Activated gamma-delta T cell treated with anti-CD3 and anti-CD28 coated beads, Interleukin-2, amount 50 U/mL, for 16 hours (primary cell): ENCODE measurements at places on chromosomes 4 and X.

GRCh38 chr4:72208421-72209075, 176.7 kb downstream of the NPFFR2 start:
- DNase-seq = no peak

- DNase-seq = no peak
Observed at GRCh38 chrX:153544727-153545126, 27.3 kb downstream of the ATP2B3 start.

- DNase-seq = no peak
Observed at GRCh38 chr4:88147799-88148217, 10.6 kb downstream of the ABCG2 start.

DNA sequence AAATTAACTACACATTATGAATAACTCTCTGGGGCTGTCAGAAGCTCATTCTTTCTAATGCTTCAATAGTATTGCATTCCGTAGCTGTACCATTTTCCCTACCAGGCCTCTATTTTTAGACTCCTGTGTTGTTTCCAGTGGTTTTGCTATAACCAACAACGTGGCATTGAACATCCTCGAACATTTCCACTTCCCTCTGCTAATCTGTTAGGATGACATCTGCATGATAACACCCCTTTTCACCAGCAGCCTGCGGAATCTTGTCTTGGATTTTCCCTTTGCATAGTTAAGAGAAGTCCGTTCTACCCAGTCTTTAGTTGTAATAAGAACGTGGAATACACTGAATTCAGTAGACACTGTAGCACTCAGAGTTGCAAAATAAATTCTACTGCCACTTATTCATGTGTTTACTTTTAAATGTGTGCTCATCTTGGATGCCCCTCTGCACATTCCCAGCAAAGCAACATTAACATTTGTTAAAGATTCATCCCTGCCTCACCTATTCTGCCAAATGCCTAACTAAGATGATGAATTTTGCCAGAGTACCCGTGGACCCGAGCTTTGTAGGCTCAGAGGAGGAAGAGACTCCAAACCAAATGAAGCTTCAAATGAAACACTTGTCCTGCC, 55.6 kb downstream of the SEL1L3 start:
- DNase-seq = no peak

DNA sequence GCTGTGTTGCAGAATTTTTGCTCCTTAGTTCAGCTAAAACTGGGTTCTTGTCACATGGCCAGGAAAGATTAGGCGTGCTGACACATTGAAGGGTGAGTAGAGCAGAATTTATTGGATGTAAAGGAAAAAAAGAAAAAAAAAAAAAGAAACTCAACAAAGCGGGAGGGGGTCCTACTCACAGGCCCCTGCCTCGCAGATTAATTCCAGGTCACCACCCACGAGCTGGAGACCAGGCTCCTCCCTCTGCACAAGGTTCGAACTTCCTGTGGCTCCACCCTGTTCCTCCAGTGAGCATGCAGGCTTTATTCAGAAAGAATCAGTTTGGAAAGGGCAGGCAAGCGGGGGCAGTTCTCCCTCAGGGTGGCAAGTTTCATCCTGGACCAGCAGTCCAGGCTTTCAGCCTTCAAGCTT, 17.1 kb downstream of the MGST2 start:
- no peak for DNase-seq

DNA sequence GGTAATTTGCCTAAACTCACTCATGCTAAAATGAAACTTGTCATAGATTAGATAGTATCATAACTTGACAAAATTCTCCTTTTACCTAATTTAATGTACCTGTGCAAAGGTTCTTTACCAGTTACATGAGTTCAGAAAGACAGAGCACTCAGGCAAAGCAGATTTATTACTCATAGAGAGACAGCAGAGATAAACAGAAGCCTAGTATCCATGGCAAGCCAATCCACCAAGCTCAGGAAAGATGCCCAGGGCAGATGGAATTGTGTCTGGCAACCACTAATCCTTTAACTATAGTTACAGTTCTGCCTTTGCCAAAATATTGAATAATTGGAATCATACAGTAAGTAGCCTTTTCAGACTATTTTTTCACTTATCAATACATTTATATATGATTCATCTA, 826.2 kb downstream of the TECRL start:
- DNase-seq = no peak
